ENCODE measurements at places on chromosomes 1 and 21.

DNA sequence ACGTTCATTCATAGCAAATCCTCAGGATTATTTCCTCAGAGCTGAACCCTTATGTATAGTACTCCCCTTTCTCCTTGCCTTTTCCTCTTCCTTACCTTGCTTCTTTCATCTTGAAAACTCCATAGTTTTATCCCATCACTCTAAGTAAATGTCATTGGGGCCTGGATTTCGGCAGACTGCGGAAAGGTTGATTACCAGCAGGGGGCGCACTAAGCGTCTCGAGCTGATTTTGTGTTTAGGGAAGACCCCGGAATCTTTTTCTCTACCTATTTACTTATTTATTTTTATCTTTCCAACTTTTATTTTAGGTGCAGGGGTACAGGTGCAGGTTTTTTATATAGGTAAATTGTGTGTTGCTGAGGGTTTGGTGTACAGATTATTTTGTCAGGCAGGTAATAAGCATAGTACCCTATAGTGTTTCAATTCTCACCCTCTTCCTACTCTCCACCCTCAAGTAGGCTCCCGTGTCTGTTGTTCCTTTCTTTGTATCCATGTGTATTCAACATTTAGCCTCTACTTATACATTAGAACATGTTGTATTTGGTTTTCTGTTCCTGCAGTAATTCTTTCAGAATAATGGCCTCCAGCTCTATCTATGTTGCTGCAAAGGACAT, 11.4 kb upstream of the MTARC1 start:
- peak; percentile 50 for DNase-seq

DNA sequence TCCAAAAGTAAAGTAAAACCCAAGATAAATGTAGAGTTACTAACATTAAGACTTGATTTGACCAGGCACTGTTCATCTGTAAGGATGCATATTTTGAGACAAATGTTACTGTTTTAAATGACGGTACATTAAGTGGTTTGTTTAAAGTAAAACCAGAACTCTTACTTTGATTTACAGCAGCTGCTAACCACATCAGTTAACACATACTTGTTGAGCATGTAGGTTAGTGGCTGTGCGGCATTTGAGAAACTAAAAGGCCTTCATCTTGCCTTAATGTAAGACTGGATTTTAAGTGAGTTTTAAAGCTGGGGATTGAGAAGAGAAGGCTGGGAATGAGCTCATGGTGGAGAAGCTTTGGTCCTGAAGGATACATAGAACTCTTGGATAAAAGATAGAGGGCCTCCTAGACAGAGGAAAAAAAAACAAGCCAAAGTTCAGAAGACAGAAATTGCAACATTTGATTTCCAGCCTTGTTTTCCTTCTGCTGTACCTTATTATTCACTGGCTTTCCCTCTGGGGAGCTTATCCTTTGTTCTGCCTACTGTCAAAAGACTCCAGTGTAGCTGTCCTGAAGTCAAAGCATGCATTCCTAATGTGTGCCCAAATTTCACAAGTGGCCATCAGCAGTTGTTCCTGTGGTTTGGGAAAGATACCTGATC, 66.6 kb downstream of the MTR start:
- DNase-seq = no peak

DNA sequence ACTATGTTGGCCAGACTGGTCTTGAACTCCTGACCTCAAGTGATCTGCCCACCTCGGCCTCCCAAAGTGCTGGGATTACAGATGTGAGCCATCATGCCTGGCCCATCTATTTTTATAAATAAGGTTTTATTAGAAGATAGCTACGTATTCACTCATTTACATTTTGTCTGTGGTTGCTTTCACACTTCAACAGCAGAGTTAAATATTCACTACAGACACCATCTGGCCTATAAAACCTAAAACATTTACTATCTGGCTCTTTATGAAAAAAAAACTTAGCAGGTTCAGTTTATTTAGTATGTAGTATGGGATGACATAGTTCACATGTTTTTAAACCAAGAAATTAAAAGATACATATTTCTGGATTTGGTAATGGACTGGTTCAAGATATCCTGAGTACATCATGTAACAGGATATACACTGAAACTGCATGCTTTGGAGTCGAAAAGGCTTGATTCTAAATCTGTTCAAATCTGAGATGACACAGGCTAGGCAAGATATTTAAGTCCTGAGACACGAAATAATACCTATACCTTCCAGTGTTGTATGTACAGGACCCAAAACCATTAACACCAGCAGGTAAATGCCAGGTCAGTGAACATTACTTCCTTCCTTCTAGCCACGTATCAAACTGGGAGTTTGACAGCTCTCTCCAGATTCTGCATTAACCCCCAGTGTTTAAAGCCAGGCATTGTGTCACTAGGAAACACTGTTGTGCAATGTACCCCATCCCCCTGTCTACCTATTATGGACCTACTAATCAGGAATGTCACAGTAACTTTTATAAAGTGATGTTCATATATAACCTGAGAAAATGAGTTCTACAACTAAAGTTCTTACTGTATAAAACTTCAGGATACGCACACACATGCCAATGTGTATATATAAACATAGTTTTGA, 54.3 kb upstream of the SDC3 start:
- no peak for DNase-seq

DNA sequence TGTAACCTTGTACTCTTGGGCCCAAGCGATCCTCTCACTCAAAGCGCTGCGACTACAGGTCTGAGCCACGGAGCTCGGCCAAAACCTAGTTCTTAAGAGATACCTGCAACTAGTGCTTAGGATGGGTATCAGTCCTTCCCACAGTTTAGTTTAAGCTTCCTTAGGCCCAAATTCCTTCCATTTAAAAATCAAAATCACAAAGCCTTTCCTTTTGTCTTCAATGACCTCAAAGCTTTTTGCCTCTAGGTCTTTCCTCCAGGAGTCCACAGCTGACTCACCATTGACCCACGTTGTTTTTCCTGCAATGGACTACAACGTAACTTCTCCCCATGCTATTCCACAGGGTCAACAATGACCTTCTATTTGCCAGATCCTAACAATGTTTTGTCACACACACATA, 64.0 kb downstream of the APP start:
- no peak for DNase-seq

DNA sequence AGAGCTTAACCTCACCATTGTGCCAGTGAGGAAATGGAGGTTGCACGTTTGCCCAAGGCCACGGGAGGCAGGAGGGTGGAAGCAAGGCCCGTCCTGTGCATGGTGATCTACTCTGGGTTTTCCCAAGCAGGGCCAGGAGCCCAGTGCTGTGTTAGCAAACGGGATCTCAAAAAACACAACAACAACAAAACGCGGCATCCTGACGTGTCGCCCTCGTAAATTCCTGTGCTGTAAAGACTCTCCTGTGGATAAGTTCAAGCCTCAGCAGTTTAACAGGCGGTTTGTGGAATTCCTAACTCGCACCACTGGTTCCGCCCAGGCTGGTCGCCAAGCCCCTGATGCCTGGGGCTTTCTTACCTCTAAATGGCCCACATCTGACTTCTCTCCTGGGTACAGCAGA, 39.1 kb downstream of the TFF3 start:
- no peak for DNase-seq

DNA sequence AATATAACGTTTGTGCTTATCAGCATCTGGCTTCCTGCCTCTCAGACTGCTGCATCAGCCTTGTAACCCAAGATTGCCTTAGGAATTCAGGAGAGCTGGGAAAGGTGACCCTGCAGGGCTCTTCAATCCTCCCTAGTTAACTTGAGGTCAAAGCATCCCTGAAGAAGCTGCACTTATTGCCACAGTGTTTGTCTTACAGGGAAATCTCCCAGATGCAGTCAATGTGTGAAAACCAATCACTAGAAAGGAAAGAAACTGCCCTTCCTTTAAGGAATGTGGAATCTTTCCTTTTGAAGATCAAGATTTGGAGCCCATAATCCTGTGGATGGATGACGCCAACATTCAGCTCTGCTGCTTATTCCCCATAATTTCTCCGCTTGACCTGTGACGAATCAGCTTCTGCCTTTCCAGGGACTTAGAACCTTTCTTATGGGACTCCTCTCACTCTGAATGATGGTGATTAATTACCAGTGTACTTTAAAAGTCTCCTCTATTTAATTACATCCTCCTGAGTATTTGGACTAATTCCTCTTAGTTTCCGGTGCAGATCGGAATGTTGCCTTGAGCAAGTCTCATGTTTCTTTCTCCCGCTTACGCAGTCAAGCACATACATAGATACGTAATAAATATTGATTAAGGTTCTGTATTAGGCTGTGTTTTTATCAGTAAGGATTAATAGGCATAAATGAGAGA, 14.4 kb downstream of the ADAMTS5 start:
- DNase-seq = no peak

GRCh38 chr1:40423264-40423642, 27.0 kb upstream of the ZFP69B start:
- no peak for DNase-seq

- no peak for DNase-seq
These were observed 558.8 kb downstream of the KCNT2 start for GRCh38 chr1:196049407-196049806.

GRCh38 chr1:75937034-75937433, 4.8 kb upstream of the ASB17 start:
- no peak for DNase-seq

DNA sequence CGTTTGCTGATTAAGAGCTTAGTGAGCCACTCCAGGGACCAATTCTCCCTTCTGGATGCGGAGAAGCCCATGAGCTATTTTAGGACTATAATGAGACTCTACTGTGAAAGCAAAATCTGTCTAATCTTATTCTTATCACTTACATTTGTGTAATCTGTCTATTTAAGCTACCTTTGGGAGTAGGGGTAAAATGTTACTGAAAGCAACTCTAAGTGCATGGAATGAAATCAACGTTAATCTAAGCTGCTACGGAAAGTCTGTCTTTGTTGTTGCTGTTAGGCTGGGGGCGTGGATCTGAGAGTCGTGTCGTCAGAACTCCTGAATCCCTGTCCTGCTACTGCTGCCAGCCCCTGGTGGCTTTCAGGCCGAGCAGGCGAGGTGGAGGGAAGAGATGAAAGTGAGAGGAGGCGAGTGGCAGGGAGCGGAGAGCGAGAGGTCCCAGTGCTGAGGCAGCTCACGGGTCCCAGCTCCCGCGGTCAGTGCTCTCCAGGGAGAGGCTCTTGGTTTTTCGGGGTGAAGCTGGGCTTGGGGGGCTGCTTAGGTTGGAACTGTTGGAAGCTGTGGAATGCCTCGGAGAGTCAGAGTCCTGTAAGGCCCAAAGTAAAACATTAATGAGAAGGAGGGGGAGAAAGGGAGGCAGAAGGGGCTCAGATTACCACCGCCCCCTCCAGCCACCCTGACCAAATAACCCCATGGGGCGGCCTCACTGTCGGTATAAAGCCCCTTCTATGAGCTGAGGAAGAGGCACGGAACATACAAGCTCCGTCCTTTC, 53.9 kb downstream of the COQ8A start:
- no peak for DNase-seq

DNA sequence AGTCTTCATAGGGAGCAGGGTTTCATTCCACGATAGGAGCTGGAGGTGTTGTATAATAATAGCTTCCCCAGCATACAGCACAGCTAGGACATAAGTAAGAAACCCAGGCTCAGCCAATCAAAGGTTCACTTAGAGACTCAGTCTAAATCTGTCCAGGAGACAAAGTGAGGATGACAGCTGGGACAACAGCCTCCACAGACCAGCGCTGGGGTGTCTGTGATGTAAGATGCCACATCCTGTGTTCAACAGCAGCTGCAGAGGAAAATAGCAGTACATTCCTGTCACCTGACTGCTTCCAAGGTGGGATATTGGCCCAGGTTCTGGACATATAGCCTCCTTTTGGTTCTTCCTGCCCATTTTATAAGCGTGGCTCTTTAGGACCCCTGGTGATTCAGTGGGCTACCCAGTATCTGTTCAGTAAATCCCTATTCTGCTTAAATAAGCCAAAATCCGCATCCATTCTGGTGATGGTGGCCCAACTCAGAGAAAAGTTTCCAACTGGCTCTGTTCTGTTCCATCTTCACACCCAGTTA, 176.8 kb upstream of the SYT6 start:
- DNase-seq = no peak

DNA sequence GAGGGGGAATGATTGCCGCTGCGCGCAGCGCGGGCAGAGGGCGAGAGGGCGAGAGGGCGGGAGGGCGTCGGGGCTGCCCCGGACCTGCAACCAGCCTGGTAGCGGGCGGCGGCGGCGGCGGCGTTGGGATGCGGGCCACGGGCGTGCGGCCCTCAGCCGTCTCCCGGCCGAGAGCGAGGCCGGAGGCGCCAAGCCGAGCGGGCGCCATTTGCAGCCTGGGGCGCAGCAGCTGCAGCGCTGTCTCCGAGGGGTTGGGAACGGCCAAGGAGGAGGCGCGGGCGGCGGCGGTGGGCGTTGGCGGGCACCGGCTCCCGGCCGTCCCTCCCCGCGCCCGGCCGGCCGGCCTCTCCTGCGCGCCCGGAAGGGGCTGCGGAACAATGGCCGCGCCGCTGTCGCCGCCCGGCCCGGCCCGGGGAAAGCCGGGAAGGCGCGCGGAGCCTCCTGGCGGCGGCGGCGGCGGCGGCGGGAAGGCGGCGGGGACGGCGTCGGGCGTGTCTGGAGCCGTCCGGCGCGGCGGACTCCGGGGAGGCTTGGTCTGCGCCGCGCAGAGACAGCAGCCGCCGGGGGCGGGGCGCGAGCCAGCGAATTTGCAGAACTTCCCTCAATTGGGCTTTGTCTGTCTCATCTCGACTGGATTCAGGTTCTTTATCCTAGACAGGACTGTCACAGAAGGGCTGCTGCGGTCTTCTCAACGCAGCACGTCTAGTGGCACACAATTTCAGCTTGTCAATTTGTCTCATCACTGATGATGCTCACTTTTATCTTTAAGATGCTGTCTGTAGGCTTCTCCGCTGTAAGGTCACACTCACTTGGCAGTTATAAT, 35.7 kb downstream of the ZBTB8B start:
- DNase-seq = peak; percentile 81

GRCh38 chr1:113783254-113784103, 24.2 kb upstream of the PHTF1 start:
- DNase-seq = peak; percentile 89

- DNase-seq = no peak
These were observed 17.3 kb upstream of the DISP3 start for GRCh38 chr1:11461531-11462137.

- DNase-seq = no peak
These were observed 22.2 kb downstream of the SLC2A1 start for GRCh38 chr1:42936309-42937078.

DNA sequence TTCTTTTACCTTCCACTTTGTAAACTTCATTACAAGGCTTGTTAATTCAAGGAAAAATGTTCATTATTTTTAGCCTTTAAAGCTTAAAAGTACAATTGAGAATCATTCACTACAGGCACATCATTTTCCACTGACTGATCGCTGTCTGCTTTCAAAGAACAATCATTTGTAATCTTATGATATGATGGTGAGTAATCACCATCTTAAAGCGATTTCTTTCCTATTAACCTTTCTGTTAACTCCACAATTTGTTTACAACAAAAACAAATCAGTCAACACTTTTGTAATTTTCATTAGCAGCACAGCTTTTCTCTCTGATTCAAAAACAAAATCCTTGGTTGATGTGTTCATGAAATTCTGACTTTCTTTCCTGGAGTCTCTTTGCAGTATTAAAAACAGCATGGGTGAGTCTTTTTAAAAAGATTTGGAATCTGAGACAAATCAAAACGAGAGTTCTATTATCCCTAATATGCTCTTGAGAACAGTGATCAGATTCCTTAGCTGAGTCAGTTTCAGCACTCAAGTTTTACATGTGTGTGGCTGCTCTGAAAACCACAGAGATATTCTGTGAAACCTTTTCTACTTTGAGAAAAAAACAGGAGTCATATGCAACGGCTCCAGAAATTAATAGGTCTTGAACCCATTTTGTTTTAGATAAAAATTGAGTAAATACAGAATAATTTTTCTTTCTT, 145.8 kb upstream of the TMPRSS15 start:
- DNase-seq = no peak

Measured in KBM-7 (cell line).